Right ventricle myocardium inferior (tissue), 1 donor: ENCODE measurements at places on chromosomes 12 and 14. TPM values are rescaled to one million over a fixed set of nuclear protein-coding genes. Genes with fewer than 3 reads are reported as not detected.

- DNase-seq, result no peak
These were observed 83.1 kb downstream of the KICS2 start for GRCh38 chr12:64139021-64139420.

Gene TCL1B
- total RNA-seq, result not detected

GRCh38 chr14:44316647-44317440 lies 190.2 kb downstream of the FSCB start:
- DNase-seq, result no peak

GRCh38 chr14:103628221-103628683 lies 759 bp upstream of the KLC1 start:
- peak; percentile 91 for DNase-seq

DNA sequence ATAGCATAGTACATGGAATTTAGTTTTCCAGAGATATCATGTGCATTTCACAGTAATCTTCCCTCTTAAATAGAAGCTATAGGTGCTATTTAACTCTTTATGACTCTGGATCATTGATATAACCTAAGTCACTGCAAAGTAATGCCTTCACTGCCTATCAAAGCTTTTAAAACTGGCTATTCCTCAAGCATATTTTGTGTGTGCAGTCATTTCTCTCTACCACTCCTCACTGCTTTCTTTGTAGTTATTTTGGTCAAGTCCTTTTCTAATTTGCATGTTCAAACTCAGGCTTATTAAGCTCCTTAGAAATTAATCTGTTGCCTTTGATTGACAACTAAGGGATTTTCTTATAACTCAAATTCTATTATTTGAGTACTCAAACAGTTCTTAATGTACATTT lies 79.4 kb upstream of the PLEKHG7 start:
- no peak for DNase-seq
